ENCODE measurements at places on chromosomes 12 and 14.

- DNase-seq: peak; percentile 77
Observed at GRCh38 chr12:23169696-23170013, 544.7 kb downstream of the ETNK1 start.

- no peak for DNase-seq
Observed at GRCh38 chr12:119375075-119375882, 40.8 kb downstream of the CCDC60 start.

DNA sequence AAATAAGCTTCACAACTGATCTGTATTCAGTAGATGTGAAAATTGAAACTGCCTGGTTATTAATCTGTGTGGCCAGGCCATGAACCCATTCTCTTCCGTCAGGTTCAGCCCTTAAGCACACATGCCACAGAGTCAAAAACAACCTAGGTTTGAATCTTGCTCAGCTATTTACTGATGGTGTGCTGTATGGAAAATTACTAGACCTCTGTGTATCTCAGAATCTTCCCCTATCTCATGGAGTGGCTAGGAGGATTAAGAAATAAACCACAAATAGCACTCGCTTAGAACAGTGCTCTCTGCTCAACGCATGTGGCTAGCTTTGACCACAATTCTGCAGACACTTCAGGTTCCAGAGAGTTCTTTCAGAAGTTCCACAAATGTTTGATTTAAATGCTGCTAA is 240.7 kb upstream of the PLEKHG7 start:
- DNase-seq: no peak

DNA sequence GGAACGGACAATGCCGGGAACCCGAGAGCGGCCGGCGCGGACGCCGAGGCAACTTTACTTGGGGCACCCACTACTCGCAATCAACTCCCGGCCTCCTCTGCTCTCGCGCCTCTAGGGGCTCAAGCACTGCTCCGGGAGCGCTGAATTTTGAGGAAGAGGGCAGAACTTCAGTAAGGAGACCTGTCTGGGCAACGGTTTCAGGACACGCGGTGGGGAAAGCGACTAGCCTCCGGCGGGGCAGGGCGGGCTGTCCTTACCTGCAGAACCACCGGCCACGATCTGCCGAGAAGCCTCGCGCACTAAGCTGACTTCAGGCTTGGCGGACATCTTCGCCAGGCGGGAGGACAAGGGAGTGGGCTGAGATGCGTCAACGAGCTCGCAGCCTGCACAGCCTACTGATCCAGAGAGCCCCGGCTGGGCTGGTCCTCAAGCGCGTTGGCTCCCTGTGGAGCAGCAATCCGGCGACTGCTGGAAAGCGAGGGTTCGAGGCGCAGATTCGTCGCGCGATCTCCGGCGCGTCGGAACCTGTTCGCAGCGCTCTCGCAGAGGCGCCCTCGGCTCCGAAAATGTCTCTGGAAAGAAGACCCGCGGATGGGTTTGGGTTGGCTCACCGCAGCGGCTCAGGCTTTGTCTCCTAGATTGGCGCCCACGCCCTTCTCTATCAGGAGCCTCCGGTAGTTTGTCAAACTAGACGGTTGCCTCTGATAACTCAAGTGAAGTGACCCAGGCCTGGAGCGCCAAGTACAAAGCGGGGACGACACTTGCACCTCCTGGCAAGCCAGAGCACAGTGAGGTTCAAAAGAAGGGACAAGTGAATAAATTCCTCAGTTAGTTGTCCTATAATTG is at the start of gene SLC25A21:
SLC25A21 (minus strand) TSS at position 583 of the 846 bp plus-strand sequence.
- DNase-seq: no peak

DNA sequence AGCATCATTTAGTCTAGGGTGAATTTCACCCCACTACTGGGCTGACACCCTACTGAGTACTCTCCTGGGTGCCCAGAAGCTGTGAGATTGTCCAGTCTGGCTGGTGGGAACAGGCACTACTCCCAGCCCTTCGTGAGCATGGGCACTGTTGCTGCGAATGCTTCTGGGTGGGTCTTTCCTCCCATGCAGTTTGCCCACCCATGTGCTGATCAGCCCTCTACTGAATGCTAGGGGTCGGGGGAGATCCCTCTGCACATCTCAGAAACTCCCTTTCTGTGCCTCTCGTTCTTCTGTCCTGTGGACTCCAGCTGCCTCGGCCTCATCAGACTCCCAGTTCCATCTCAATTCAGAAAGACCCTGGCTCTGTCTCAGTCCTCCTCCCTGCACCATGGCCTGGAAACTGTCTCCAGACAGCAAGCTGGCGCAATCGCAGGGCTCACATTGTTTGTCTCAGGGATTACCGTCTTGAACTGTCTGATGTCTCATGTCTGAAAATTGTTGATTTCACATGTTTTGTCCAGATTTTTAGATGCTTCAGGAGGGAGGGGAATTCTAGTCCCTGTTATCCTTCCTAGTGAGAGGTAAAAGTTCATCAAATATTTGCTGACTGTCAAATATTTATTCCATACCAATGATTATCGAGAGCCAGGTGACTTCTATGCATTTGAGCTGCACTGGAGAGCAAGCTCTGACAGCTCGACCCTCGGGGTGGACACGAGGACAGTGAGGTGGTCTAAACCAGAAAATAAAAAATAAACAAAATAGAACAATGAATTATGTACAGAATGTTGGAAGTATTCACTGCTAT is 316.6 kb upstream of the RTL1 start:
- DNase-seq: no peak

DNA sequence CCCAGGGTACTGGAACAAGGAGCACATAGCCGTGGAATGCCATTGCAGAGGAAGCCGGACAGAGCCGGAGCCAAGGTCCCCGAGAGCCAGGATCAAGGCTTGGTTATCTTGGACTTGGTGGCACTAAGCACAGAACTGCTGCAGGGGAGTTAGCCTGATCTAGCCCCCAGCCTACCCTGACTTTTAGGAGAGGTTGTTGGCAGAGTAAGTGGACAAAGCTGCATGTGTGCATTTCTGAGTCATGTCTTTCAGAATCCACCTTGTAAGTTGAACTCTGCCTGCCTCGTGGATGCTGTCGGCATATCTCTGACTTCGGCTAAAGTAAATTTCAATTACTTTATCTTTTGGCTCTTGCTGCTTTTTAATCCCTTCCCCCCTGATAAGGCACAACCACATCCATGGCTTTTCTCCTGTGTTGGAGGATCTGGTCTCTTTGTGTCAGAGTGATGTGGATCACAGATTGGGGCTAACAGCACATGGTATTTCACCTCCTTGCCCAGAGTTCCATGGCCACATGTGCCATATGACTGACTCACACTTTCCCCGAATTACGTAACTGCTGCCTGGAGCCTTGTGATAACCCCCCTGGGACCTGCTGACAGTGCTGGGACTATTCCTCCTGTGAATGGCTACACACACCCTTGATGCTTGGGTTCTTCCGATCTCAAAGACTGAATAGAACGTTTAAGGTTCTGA is 240.3 kb downstream of the EMP1 start:
- DNase-seq: no peak

- no peak for DNase-seq
Observed at GRCh38 chr12:42698213-42698612, 108.7 kb upstream of the PRICKLE1 start.

- no peak for DNase-seq
Observed at GRCh38 chr12:23781118-23781517, 168.4 kb downstream of the SOX5 start.

DNA sequence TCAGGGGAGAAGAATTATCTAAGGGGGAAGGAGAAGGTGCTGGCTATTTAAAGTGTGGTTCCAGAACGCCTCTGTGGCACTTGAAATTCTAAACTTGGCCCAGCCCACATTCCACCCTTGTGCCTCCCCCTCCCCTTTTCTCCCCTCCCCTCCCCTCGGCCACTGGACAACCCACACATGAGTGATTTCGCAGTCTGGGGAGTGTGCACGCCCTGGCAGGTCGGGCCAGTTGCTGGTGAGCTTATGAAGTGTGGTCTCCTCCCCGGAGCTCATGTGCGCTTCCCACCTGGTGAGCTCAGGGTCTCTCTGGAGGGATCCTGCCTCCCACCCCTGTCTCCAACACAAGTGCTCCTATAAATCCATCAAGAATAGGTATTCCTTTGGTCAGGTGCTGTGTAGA is at the start of gene SLC6A13:
SLC6A13 (minus strand) TSS at position 20 of the 400 bp plus-strand sequence. CDS start 2,784 bp downstream, outside the sequence.
- no peak for DNase-seq

- peak; percentile 24 for DNase-seq
Observed at GRCh38 chr14:50666772-50667683, 1.1 kb downstream of the SAV1 start.

DNA sequence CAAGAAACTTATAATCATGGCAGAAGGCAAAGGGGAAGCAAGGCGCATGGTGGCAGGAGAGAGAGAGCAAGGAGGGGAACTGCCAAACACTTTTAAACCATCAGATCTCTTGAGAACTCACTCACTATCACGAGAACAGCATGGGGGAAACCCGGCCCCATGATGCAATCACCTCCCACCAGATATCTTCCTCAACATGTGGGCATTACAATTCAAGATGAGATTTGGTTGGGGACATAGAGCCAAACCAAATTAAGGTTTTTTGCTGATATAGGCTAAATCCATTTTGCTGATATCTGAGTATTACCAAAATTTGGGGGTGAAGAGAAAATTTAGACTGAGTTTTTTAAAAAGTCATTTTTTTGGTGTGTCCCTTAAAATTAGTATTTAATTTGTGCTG is 54.9 kb upstream of the TMX1 start:
- DNase-seq: no peak

GRCh38 chr14:26808407-26808806 is 210.6 kb upstream of the NOVA1 start:
- no peak for DNase-seq

GRCh38 chr14:100556936-100557505 is 30.2 kb downstream of the BEGAIN start:
- no peak for DNase-seq

GRCh38 chr12:52667509-52667908 is 12.7 kb downstream of the KRT1 start:
- DNase-seq: no peak

- no peak for DNase-seq
Observed at GRCh38 chr12:121530600-121531355, 50.0 kb downstream of the KDM2B start.

GRCh38 chr14:66716227-66716626 is 208.3 kb downstream of the GPHN start:
- DNase-seq: no peak

- no peak for DNase-seq
Observed at GRCh38 chr12:5066251-5066650, 22.6 kb downstream of the KCNA5 start.

DNA sequence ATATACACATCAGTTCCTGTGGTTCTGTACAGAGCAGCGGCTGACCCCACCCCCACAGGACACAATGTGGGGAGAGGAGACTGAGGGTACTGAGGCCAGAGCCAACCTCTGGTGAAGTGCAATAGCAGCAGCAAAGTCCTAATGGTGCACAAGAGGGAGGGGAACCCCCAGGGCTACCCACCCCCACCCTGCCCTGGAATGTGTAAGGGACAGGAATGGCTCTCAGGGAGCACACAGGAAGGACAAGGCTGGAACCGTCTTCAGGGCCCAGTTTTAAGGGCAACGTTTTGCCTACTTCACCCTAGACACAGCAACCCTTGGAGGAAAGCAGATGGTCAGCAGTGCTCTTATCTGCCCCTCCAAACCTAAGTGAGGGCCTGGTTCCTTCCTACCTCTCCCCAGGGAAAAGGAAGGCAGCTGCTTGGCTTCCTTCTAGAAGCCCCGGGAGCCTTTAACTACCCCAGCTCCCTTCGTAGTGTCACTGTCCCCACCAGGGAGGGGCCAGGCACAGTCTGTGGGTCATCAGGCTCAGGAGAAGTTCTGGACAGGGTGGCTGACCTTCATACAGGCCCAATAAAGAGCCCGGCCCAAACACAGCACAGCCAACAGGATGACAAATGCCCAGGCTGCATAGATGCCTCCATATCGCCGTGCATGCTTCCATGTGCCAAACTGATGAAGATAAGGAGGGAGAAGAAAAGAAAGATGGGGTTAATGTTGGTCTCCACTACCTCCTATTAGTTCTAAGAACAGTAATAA is 3.0 kb downstream of the PIP4P1 start:
- no peak for DNase-seq

DNA sequence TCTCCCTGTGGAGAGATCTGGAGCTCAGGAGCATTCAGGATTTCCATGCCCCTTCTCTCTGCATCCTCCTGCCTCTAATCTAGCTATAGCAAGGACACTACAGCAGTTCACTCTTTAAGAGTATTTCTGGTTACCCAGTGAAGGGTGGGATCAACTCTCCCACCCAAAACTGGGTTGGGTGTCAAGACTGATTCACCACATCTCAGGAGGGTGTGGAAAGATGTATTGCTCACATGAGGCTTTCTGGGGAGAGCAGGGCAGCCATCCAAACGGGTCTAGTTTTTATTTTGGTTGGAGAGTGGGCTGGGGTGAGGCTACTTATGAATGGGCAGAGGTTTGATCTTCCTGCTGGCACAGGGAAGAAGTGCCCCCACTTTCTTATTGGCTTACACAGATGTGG is 18.6 kb downstream of the C12orf75 start:
- DNase-seq: no peak

DNA sequence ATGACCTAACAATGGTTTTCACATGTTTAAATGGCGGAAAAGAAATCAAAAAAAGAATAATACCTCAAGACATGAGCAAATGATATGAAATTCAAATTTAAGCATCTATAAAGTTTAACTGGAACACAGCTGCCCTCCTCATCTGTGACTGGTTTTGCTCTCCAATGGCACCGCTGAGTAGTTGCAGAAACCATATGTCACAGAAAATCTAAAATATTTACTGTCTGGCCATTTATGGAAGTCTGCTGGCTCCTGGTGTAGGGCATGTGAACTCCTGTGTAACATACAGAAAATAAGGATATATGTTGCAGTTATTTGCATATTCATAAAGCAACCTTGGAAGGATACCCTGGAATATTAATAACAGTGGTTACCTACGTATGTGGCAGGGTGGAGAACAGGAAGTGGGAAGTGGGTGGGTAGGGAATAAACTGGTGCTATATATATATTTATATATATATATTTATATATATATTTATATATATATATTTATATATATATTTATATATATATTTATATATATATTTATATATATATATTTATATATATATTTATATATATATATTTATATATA is 48.4 kb downstream of the LTBP2 start:
- DNase-seq: no peak

GRCh38 chr14:71410578-71411284 is 503.5 kb downstream of the PCNX1 start:
- DNase-seq: no peak

- no peak for DNase-seq
Observed at GRCh38 chr14:102551995-102552705, 40.3 kb upstream of the RCOR1 start.

DNA sequence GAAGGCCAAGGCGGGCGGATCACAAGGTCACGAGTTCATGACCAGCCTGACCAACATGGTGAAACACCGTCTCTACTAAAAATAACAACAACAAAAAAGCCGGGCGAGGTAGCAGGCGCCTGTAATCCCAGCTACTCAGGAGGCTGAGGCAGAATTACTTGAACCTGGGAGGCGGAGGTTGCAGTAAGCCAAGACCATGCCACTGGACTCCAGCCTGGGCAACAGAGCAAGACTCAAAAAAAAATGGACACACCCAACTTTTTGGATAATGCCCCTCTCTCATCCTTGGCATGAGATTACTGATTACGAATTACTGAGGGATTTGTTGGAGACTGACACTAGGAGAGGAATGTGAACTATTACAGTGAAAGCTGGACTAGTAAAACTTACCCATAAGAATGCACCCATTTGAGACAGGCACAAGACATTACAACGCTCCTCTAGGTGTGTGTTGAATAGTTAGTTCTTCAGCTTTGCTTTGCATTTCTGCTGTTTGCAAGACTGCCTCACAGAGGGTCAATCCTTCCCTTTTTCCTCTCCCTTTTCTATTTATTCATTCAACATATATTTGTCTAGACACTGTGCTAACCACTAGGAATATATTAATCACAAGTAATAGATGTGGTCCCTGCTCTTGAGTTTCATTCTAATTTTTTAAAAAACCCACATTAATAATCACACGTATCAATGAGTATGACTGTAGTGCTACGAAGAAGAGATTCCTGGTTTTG is 46.0 kb upstream of the OR5AU1 start:
- no peak for DNase-seq
